ENCODE measurements at places on chromosomes 2 and 18.

DNA sequence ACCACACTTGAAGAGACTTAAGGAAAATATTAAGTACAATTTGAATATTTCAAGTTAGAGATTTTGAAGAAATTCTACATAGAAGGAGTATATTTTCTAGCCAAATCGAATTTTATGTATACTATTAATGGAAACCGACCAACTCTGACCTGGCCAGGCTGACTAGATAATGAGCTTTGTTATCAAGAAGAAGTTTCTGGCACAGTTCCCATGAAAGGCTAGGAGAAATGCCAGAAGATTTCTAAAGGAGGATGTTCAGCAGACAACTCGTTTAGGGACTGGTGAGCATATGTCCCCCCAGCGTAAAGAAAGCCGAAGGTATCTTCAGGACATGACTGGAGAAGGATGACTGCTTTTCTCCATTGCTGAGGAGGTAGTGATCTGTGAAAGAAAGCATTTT lies 127.3 kb downstream of the DIS3L2 start:
- no peak for DNase-seq

DNA sequence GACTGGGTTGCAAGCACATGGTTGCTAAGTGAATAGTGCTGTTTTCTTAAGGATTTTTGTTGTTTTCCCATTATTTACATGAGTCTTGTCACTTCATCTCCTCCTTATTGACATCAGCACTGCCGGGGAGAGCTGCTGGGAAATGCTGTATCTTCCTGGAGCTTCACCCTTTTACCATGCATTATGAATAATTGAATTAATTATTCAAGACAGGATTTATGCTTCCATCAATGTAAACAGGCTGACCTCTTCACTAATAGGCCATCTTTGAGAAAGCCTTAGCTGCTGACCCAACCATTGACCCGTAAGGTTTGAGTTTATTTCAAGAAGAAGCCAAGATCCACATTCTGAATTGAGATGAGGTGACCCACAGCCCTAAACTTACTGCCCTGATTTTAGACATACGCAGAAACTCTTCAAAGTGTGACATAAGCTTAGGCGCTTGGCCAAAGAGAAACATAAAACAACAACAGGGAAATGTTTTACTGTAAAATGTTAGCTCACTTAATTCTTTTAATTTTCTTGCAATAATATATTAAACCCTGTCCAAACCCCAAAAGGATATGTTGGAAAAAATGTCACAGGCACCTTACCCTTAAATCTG lies 365.5 kb upstream of the SYT4 start:
- DNase-seq = no peak

DNA sequence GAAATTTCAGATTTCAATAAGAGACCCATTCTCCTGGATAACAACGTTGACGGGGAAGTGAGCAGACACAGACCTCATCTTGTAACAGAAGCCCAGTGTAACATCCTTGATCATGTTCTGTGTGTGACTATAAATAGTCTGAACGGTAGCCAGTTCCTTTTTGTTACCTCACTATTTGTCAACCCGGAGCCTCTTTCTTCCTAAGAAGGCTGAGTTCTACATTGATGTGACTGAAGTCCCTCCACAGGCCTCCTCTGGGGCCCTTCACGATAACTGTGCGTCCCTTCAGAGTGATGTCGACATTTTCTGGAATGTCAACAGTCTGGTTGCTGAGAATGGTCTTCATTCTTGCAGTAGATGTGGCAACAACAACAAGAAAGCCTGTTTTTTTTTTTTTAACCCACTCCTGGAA lies 6.3 kb upstream of the PLEKHM3 start:
- DNase-seq = no peak

DNA sequence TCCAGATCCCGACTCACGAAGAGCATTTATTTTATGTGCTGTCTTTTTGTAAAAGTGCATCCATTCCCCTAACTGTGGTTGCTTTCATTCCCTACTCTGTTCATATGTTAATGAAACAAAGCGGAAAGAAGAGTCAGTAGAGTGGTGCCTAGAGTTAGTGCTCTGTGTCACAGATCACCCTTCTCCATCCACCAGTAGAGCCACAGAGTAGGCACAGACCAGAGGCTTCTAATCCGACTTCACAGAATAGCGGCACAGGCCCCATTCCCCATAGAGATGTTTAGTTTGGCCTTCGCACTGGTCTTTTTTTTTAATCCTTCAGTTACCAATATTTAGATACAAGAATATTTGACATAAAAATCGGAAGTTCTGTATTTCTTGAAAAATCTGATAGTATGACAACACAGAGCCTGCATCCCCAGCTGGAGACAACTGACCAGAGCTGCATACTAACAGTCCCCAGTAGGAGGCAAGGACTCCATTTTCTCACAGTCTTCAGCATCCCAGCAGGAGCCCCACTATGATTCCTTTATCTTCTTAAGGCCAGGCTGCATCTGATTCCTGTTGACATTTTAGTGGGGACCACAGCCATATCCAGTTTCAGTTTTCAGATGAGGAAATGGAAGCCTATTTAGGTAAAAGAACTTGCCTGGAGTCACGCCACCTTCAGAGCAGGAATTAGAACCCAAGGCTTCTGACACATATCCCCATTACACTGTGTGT lies 7.0 kb downstream of the G6PC2 start:
- no peak for DNase-seq

GRCh38 chr2:191539068-191539467 lies 138.9 kb upstream of the NABP1 start:
- no peak for DNase-seq

DNA sequence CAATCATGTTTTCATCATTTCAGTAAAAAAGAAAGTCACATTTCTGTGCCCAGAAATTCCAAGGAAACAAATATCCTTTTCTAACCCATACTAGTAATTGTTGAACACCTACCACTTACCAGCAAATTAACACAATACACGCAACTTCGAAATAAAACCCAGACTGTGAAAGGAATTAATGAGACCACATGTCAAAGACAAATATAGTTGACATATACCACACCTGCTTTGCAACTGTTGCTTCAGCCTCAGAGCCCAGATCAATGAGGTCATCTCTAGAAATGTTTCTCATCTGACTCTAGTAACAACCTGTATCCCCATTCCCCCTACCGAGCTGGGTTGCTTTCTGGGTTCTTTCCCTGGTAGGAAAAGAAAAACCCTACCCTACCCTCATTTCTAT lies 52.6 kb downstream of the TRIP12 start:
- DNase-seq = no peak

DNA sequence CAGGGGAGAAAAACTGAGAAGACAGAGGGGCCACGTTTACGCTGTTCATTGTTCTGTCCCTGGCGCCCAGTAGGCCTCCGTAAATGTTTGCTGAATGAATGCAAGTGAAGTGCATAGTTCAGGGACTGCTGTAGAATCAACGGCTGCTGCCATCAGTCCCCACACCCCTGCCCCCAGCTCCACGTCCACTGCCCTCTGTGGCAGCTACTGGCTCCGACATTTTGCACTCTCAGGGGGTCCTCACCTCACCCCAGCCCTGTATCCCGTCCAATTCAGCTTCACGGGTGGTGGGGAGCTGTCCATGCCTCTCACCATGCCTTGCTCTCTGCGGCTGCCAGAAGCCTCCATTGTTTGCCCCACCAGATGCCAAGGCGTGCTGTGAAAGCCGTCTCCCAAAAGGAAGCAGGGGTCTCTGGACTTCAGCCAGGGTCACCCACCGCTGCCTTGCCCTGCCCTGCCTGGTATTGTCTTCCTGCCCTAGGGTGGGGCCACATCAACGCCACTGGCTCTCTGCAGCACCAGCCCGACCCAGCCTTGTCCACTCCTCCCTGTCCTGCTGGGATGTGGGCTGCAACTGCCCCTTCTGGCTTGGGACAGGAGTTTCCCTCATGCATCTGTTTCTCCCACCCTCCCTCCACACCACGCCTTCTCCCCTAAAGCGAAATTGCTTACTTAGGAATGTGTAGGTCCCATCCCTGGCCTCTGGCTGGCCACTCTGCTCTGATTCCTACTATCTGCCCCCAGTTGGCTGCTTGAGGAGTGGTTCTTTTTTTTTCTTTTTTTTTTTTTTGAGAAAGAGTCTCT lies 86.0 kb downstream of the RHOB start:
- DNase-seq = no peak

DNA sequence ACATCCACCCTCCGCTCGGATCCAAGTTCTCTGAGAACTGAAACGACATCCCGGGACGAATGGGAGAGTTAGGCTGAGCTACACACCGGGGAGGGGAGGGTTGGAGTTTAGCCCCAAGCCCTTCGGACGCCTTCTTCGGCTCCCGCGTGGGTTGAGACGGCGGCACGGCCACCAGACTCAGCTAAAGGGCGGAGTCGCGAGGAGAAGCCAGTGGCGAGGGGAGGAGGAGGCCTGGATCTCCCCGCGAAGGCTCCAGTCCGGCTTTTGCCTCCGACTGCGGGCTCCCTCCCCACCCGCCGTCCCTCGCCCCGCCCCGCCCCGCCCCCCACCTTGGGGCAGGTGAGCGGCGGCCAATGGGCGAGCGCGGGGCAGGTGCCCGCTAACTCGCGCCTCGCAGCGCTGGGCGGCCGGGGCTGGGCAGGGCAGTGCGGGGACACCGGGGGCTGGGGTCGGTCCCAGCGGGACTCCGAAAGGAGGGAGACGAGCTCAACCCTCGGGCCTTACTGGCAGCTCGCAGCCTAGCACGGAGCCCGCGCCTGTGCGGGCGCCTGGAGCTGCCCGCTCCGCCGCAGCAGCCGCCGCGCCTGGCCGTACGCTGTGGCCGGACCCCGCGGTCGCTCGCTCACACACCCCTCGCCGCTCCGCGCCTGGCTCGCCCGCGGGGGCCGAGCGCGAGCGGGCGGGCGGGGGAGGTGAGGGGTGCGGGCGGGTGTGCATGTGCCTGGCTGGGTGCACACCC lies at the start of gene EMX1:
Gene EMX1 (plus strand): TSS at position 382 of the 739 bp plus-strand sequence. CDS start 334 bp downstream, at position 716.
- DNase-seq = peak; percentile 4

DNA sequence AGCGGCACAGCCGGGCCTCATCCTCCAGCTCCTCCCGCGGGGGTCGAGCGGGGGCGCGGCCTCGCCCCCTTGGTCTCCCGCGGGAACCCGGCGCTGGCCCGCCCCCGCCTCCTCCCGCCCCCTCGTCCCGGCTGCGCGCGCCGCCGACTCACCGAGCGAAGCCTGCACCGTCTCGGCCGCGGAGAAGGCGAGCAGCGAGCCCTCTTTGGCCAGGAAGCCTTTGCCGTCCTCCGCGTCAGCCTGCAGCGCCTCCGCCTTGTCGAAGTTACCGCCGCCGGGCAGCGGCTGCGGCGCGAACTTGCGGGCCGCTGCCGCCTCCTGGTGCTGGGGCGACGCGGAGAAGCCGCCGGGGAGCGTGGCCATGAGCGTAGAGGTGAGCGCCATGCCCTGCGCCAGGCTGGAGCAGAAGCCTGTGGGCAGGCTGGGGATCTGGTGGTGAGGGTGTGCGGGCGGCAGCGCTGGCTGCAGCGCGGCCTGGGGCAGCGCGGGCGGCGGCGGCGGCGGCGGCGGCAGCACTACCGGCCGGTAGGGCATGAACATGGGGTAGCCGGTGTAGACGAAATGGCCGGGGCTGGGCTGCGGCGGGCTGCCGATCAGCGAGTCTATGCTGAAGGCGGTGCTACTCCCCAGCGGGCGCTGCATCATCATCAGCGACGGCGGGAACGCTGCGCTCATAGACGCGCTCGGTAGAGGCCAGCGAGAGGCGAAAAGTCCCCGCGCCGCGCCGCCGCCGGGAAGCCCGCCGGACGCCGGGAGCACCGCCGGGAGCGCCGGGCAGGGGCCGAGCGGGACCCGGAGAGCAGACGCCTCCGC lies 683 bp downstream of the GBX2 start:
- DNase-seq = peak; percentile 30

- DNase-seq = no peak
These were observed 47.8 kb downstream of the INPP4A start for GRCh38 chr2:98492441-98492840.

DNA sequence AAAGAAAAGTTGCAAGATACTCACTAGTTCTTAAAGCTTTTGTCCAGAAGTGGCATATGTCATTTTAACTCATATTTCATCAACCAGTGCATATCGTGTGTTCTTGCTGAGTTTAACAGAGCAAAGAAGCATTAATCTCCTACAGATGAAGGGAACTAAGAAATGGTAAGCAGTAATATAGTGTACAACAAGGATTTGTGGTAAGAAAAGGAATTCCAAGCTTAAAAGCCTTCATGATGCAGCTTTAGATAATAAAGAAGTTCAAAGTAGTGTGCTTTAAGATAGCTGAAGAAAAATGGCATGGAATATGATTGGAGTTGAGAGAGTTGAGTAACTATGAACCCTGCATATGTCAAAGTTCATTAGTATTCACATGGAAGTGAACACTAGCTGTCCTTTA lies 649.8 kb upstream of the FSHR start:
- DNase-seq = no peak

DNA sequence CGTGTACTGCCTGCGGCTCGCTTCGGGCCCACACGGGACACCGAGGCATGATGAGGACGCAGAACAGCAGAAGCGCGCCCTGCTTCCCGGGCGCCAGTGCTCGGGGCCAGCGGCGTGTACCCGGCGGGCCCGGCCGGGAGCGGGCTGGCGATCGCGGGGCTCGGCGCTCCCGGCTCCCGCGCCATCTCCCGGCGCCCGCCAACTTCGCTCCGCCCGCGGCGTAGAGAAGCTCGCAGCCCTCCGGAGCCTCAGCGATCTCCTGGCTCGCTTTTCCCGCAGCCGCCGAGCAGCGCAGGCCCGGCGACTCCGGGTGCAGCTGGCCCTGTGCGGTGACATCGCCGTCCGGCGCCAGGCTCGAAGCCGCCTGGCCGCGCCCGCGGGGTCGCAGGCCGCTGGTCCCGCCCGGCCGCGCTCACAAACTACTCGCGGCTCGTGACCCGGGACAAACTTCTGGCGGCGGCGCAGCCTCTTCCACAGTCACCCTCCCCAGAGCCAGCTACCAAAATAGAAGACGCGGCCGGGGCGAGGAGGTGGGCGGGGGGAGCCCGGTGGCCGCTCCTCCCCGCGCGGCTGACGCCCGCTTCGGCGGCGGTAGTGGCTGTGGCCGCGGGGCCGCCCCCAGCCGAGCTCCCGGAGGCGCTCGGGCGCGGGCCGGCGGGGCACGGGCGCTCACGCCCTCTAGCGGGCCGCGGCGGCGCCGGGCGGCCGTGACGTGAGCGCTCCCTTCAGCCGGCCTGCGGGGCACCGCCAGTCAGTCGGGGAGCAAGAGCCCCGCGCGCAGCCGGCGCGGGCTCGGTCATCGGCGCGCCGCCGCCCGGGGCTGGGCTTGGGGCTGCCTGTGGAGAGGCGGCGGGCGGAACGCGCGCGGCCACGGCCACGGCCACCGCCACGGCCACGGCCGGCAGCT lies at the start of gene PTPRM:
Gene PTPRM (plus strand): TSS at position 750 of the 907 bp plus-strand sequence. CDS start 503 bp downstream, outside the sequence.
- DNase-seq = peak; percentile 41

DNA sequence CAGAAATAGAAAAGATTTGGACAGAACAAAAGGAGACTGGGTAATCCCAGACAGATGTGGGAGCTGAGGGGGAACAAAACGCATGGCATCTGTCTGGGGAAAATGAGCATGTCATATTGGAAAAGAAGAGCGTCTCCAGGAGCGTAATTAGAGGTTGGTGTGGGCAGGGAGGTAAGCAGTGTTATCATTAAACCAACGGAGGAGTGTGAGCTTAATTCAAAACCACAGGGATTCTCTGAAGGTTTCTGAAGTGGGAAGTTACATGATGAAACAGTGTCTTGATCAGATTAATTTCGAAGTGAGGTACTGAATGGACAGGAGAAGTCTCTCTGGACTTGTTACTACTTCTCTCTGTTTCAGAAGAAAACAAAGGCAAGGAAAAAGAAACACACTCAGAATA lies 53.3 kb downstream of the DTNB start:
- DNase-seq = no peak

Measured in NCI-H1092 (cell line).